ENCODE measurements at places on chromosomes 4 and X.

- DNase-seq, result no peak
These were observed 379.5 kb downstream of the ZIC3 start for GRCh38 chrX:137945470-137945869.

GRCh38 chrX:18575744-18576143 is 96.2 kb downstream of the RS1 start:
- no peak for DNase-seq

GRCh38 chrX:68840256-68840655 is 11.4 kb downstream of the EFNB1 start:
- no peak for DNase-seq

DNA sequence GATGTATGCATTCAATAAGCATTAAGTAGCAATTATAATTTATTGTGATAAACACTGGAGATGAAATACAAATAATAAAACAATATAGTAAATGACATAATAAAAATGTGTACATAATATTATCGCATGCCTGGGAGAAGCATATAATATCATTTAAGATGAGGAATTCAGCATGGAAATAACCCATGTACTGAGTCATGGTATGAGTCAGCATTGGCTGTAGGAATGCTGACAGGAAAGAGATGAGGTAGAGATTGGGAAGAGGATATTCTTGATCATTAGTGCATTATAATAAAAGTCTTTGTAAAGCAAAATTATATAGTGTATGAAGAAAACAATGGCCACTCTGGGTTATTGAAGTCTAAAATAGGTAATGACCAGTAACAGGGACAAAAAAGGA is 82.8 kb downstream of the MAGEB10 start:
- DNase-seq, result no peak

DNA sequence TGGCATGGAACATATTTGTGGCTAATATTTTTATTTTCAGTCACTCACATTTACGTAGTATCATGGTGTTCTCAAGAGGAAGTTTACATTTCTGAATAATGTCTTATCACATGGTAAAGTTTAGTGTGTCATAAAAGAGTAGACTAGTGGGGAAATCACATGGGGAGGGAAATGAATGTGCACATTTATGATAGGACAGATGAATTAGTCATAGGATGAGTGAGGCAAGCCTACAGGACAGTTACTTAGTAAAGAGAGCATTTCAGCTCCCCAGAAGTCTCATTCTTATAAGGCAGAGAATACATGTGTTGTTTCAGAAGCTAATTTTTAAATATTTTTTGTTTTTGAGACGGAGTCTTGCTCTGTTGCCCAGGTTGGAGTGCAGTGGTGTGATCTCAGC is 6.2 kb downstream of the GK start:
- no peak for DNase-seq

DNA sequence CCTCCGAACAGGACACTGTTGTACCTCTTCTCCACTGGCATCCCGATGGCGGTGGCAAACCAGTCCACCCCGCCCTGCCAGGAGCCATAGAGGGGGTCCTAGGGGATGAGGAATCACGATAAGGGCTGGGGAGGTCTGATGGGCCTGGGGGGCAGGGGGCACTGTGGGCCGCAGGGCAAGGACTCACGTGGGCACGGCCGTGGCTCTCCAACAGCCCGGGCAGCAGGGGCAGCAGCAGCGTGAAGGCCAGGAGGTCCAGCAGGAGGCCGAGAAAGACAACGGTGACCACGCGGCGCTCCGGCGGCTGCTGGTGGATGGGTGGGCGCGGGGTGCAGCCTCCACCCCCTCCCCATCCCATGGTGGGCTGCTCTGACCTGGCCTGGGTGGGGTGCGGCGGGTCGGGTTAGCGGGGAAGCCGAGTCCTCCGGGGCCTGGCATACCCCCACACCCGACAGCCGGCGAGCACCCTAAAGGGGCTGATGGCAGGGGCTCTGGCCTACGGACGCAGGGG is 29.6 kb downstream of the NOP14 start:
- DNase-seq, result no peak

- no peak for DNase-seq
These were observed 954.0 kb upstream of the TENM3 start for GRCh38 chr4:181289198-181289597.

- DNase-seq, result no peak
These were observed 82.0 kb downstream of the CRMP1 start for GRCh38 chr4:5810770-5811430.

DNA sequence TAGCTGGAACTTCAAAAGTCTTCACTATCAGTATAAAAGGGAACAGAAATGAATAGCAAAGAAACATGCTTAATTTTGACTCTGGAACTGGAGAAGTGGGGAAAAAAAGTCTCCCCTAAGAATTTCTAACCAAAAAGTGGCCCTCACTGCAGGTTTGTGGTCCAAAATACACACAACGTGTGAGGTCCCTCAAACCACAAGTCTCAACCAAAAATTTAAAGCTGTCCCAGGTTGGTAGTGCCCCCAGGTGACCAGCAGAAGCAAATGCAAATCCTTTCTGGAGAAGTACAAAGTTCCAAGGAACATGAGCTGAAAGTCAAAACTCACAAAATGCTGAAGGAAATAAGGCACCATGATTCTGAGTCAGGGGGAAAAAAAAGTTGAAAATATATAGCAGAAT is 23.6 kb upstream of the VAMP7 start:
- DNase-seq, result no peak

DNA sequence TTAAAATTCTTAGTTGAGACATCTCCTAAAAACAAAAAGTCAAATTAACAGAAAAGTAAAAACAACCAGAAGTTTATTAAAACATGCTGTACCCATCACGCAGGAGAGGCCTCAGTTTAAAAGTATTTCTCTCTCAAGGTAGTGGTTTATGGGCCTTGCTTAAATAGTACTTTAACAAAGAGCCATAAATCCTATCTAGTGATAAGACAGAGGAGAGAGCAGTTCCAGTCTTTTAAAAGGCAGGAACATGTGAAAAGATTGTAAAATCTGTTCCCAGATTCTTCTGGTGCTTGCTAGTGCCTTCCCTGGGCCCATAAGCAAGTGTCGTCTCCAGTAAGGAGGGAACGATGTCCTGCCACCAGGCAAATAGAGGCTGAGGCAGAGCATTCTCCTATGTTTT is 476.3 kb upstream of the ADGRL3 start:
- no peak for DNase-seq
